ENCODE measurements at places on chromosomes 16 and 17.

DNA sequence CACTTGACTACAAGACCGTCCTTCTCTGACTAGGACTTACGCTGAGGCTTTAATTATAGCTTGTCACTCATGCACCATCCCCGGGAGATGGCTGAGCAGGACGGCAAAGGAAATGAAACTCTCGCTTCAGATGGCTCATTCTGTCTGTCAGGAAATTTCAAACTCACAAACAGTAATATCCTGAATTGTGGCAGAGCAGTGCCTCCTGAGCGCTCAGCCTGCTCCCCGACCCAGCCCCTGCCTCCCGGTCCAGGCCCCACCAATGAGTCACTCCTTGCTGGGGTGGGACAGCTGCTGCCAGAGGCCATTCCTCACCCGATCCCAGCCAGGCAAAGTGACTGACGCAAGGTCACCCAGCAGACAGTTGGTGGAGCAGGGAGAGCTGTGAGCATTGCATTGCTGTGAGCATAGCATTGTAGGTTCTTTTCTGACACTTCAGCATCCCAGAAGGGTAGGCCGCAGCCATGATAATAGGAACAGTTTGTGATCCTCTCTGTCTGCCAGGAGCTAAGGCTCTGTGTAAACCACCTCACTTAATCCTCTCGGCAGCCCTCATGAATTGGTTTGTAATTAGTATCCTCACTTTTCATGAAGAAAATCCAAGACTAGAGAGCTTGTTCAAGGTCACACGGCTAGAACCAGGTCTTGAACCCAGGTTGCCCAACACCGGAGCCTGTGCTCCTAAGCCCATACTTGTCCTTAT is 20.9 kb downstream of the CCDC182 start:
- DNase-seq = no peak

DNA sequence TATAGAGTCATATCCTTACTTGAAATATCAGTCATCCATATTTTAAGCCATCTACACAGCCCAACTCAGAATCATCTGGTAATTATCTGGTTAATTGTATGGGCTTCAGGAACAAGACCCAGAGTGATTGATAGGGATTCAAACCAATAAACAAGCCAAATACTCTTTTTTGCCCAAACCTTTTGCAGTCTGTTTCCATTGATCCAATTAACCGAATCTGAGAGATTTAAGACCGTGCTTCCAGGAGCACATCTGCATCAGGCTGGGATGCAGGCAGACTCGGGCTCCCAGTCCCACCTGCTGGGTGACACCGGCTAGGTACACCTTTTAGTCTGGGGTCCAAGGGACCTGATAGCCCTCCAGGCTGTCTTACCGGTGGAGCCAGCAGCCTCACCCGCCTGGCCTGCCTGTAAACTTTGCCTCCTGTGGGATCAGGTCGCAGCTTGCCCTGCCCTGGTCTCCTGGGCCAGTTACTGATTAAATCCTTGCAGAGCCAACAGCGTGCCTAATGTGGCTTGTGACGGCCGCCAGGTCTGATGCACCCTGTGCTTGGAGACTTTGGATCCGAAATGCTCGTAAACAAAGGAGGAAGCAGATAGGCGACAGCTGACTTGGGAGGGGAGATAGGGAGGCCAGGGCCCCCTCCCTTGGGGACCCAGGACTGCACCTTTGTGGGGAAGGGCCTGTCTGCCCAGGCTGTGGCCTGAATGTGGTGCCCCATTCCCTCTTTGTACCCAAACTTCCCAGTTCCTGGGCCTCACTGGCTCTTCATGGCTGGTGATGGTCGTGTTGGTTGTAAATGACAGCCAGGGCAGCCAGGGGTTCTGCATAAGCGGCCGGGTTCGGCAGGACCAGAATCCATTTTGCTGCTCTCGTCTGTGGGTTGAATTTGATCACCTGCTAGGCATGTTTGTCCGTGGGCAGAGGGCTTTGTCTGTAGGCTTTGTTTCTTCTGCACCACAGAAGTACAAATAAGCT is 3.8 kb downstream of the CMIP start:
- DNase-seq = no peak

GRCh38 chr16:5639531-5639930 is 541.9 kb upstream of the EEF2KMT start:
- no peak for DNase-seq

DNA sequence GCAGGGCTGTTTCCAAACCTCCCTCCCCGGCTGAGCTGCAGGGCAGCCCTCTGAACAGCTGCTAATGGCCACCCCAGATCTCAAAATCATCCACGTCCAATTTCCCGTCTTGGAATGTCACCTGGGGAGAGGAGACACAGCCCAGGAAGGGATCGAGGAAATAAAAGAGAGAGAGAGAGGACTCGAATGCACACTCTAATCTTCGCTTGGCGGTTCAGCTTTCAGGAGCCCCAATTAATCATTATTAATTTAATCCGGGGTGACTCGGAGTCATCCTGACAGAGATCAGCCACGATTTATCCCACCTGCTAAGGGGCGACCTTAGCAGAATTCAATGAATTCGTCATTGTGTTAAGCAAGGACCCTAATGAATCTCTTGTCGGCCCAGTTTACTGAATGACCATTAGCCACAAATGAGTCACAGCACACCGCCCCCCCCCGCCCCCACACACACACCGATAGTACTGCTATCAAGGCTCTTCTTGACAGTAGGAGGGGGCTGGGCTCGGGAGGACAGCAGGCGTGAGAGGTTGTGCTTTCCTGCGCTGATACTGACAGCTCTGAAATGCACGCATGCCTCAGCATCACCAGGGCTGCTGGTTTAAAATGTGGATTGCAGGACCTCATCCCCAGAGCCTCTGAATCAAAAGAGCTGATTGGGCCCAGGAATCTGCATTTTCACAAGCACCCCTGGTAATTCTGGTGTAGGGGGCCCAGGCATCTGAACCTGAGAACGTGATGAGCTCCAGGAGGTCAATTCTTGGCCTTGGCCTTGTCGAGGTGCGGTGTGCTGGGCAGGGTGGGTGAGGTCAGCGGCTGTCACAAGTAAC is 190.0 kb upstream of the CIBAR2 start:
- no peak for DNase-seq

- peak; percentile 56 for DNase-seq
Measured at GRCh38 chr17:2050300-2051060, 4.4 kb upstream of the HIC1 start.

DNA sequence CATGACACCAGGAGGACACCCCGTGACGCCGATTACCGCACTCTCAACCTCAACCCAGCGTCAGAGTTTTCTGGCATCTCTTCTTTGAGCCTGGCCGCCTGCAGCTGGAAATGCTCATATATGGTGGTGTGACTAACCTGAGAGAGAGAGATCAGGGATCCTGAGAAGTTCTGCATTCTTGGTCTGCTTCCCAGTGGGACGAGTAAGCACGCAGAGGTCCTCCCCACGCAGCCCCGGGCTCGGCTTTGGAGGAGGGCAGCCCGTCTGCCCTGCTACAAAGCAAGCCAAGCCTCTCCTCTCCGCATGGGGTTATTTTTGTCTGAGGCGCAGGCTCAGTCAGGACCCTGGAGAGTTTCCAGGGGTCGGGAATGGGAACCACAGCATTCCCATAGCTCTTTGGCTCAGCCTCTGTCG is 16.5 kb downstream of the CRISPLD2 start:
- DNase-seq = no peak

DNA sequence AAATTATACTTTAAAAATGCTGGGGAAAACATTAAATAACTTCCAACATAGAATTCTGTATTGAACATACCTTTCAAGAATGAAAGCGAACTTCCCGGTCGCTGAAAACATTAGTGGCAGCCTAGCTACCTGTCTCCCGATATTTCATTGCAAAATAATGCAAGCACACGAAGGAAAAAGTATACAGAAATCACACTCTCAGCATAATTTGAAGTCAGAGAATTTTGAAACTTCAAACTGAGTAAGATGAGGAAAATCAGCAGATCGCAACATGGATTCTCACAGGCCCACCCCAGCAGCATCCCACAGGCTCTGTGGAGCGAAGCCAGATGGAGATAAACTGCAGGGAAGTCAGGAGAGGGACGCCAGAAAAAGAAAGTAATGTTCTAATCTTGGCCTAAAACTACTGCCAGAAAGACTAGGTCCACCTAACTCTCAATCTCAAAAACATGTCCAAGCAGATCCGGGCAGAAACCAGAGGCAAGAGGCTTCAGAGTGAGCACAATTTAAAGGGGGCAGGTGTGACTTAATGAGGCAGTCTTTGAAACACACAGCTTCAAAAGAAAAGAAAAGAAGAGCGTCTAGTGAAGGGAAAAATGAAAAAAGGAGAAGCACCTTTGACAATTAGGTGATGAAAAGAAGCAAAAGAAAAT is 4.8 kb upstream of the GOSR1 start:
- DNase-seq = no peak

- DNase-seq = no peak
Measured at GRCh38 chr17:58621174-58621573, 70.7 kb downstream of the TEX14 start.

DNA sequence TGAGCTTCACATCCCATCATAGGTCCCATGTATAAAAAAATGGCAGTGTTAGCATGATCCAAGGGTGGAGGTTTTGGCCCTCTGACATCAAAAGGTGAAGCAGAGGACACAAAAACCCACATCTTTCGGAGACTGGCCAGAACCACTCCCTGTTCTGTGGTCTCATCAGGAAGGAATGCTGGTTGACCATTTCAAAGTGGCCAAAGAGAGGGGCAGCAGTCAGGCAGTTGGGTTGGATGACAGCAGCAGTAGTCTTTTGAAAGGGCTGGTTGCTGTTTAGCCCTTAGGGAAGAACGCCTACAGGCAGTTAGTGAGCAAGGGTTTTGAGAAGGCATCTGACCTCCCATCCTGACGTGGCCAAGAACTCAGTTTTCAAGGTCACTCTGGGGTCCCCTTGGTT is 40.5 kb downstream of the LCMT1 start:
- DNase-seq = no peak

DNA sequence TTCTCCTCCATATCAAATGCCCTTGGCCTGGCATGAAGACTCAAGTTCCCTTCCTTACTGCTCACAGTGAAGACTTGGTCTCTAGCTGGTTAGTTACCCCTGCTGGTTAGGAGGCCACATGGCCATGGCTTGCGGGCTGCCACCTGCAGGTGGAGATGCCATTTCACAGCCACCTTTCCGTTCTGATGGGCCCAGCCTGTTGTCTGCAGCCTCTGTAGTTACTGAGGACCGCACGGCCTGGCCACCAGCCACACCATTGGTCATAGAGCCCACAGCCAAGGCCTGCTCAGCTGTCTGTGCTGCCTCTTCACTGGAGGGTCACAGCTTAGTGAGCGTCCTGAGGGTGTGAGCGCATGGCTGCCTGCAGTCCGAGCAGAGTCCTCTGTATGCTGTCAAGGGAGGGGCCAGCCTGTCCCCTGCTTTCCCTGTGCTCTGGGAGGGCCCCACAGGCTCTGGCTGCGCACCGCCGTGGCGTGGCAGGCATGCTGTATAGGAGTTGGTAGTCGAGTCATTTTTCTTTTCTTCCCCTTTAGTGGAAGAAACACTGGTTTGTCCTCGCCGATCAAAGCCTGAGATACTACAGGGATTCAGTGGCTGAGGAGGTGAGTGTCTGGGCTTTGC is 59.2 kb downstream of the PLD6 start:
- no peak for DNase-seq

DNA sequence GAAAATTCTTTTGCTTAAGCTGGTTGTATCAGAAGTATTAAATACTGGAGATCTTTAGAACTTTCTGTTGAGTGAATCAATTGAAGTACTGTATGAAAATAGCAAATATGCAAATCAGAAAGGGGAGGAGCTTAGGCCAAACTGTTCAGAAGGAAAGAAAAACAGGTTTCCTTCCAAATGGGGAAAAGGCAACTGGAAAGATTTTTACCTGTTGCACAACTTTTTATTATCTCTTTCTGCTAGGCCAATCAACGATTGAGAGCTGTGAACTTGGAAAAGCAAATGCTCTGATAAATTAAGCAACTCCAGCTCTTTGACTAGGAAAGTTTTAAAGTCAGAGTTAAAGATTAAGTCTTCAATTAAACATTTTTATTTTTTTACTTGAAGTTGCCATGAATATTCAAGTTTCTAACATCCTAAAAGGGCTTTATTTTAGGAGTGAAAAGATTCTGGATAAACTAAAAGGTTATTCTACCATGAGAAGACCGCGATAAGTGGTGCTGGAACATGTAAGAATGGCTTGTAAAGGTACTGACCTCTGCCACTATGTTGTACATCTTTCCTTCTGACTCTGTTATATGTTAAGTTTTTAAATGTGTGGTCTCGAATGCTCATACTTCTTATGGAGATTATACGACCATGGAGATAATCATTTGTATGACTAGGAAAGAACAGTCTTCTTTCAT is 16.5 kb downstream of the DCUN1D3 start:
- no peak for DNase-seq

DNA sequence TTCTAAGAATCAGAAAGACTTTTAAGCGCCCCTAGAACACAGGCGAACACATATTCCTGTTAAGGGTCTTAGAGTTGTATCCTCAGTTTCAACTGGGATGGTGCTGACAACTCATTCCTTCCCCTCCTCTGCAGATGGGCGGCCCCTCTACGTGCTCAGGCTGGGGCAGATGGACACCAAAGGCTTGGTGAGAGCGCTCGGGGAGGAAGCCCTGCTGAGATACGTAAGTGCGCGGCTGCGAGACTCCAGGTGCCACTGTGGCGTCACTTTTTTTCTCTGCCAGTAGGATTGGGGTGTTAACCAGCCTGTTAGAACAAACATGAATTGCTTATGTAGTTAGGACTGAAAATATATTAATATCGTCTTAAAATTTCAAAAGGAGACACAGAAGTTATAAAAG is 62.7 kb downstream of the SEC14L1 start:
- no peak for DNase-seq

DNA sequence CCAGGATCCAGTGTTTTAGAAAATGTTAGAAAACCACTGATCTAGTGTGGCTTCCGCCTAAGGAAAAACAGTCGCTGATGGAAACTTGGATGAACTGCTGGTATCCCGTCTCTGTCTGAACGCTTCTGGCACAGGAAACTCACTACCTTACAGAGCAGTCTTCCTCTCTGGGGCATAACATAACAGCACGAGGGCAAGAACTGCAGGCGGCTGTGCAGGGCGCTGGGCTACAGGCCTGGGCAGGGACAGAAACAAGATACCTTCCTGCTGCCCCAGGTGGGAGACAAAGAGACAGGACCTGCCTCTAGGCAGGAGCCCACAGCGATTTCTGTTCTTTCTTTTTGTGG is 10.5 kb downstream of the MXRA7 start:
- DNase-seq = no peak

GRCh38 chr17:56949595-56949994 is 11.3 kb downstream of the COIL start:
- no peak for DNase-seq

GRCh38 chr16:54070789-54071343 is 215.7 kb downstream of the IRX3 start:
- no peak for DNase-seq
